Smooth muscle cell of trachea (primary cell): ENCODE measurements at places on chromosomes 2 and 18. TPM values are rescaled to one million over a fixed set of nuclear protein-coding genes. Genes with fewer than 3 reads are reported as not detected.

Gene COL4A3
- total RNA-seq = 0.17 and 0.29 TPM in 2 replicates

Gene ERBB4
- 0.15 and 0.17 TPM in 2 replicates for total RNA-seq

Gene SH3BP4
- total RNA-seq = 35.3 and 67.5 TPM in 2 replicates

Gene PFN4
- 0.44 and 0.83 TPM in 2 replicates for total RNA-seq

Gene RNU2-63P
- not detected in 2 replicates for total RNA-seq

Gene SUCLG1
- total RNA-seq = 68.1 and 83.7 TPM in 2 replicates

Gene COA5
- total RNA-seq = 25.5 and 28.8 TPM in 2 replicates

Gene NGEF
- 0.44 and 4.3 TPM in 2 replicates for total RNA-seq

Gene LRATD1
- under 0.01 TPM in 2 replicates for total RNA-seq

Gene DTNA
- total RNA-seq = 17.5 and 30.1 TPM in 2 replicates

Gene ARMC9
- 81.9 and 105 TPM in 2 replicates for total RNA-seq

Gene UNC80
- not detected in 2 replicates for total RNA-seq

Gene LGALSL
- 1.5 and 2.0 TPM in 2 replicates for total RNA-seq

Gene RNF144A
- 0.99 and 2.0 TPM in 2 replicates for total RNA-seq

Gene EML4
- 40.2 and 74.6 TPM in 2 replicates for total RNA-seq

Gene MC2R
- total RNA-seq = not detected in 2 replicates

Gene SH2D6
- 0.66 TPM in 1 of 2 replicates, not detected in the other for total RNA-seq

Gene KCNG2
- 0.73 and 3.3 TPM in 2 replicates for total RNA-seq

Gene SEPTIN10
- total RNA-seq = 79.4 and 143 TPM in 2 replicates

Gene C2orf80
- not detected in 2 replicates for total RNA-seq

Gene SCN3A
- total RNA-seq = 0.50 and 1.3 TPM in 2 replicates

Gene TTC32
- 8.3 and 14.8 TPM in 2 replicates for total RNA-seq

Gene CGREF1
- total RNA-seq = 3.6 and 6.1 TPM in 2 replicates

Gene MFSD6
- total RNA-seq = 19.8 and 25.6 TPM in 2 replicates

Gene LRP2
- under 0.01 TPM in 1 of 2 replicates, not detected in the other for total RNA-seq

Gene POLE4
- 17.4 and 24.4 TPM in 2 replicates for total RNA-seq

Gene MAP2
- total RNA-seq = 9.4 and 12.8 TPM in 2 replicates

Gene ZNF521
- 42.6 and 45.5 TPM in 2 replicates for total RNA-seq

Gene TPO
- total RNA-seq = not detected in 2 replicates

Gene STARD6
- not detected in 2 replicates for total RNA-seq

Gene IL36RN
- total RNA-seq = not detected in 2 replicates

Gene CAVIN2
- 21.0 and 22.8 TPM in 2 replicates for total RNA-seq

Gene REEP1
- total RNA-seq = 0.15 TPM in 1 of 2 replicates, not detected in the other

Gene SKA1
- total RNA-seq = 1.5 and 15.6 TPM in 2 replicates

Gene TRABD2A
- 13.8 and 17.5 TPM in 2 replicates for total RNA-seq

Gene POTEJ
- total RNA-seq = not detected in 2 replicates

Gene CD28
- total RNA-seq = under 0.01 TPM in 1 of 2 replicates, not detected in the other

Gene VSNL1
- total RNA-seq = 0.29 and 0.99 TPM in 2 replicates

Gene FIGN
- 1.2 and 2.3 TPM in 2 replicates for total RNA-seq

Gene TTC31
- 11.6 and 19.6 TPM in 2 replicates for total RNA-seq

Gene LOXL3
- total RNA-seq = 27.3 and 53.9 TPM in 2 replicates

Gene FBXO15
- total RNA-seq = 1.2 and 1.5 TPM in 2 replicates

Gene IL18R1
- total RNA-seq = 0.44 and 0.66 TPM in 2 replicates

Gene IL1RL1
- 0.33 and 0.44 TPM in 2 replicates for total RNA-seq

Gene SERPINB4
- total RNA-seq = not detected in 2 replicates

Gene SERPINB2
- total RNA-seq = 2.6 and 6.5 TPM in 2 replicates

Gene ADAM23
- 10.6 and 13.2 TPM in 2 replicates for total RNA-seq
